ENCODE measurements at places on chromosomes 5 and 9.

DNA sequence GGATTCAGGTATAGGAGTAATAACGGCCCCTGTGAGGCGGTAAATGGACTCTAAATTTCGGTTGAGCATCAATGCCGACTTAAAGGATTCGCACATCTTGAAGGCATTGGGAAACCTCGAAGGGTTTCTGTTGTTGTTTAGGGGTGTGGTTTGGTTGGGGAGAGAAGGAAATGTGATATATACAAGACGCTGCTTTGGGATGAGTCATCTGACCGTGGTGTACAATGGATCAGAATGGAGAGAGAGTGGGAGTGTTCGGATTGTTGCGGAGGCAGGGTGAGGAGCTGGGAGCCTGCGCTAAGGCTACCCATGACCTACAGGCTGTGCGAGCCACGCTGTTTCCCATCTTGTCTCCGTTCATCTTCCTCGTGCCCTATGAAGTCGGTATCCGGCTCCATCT, 60.4 kb upstream of the ERCC6L2 start:
- H3K4me1 ChIP-seq, result no peaks in the 10 kb centered on the region
- H3K27me3 ChIP-seq, result no peaks in the 10 kb centered on the region
- H3K27ac ChIP-seq, result no peak overlapping the region

DNA sequence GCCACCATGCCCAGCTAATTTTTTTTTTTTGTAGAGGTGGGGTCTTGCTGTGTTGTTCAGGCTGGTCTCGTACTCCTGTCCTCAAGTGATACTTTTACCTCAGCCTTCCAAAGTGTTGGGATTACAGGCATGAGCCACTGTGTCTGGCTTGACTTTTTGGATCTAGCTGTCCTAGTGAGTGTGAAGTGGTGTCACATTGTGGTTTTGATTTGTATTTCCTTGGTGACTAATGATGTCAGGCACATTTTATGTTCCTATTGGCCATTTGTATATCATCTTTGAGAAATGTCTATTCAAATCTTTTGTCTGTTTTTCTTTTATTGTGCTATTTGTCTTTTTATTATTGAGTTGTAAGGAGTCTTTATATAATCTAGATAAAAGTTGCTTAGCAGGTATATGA, 53.5 kb upstream of the MCCC2 start:
- no peak overlapping the region for H3K27ac ChIP-seq
- no peak overlapping the region for H3K4me3 ChIP-seq
- no peaks in the 10 kb centered on the region for H3K4me1 ChIP-seq
- DNase-seq, result no peak
- H3K27me3 ChIP-seq, result no peaks in the 10 kb centered on the region
- H3K36me3 ChIP-seq, result no peaks in the 10 kb centered on the region

- no peaks in the 10 kb centered on the region for H3K36me3 ChIP-seq
- H3K27ac ChIP-seq, result no peak overlapping the region
- H3K4me1 ChIP-seq, result no peaks in the 10 kb centered on the region
- no peak overlapping the region for H3K4me3 ChIP-seq
These were observed 72.7 kb upstream of the NREP start for GRCh38 chr5:111829701-111830100.

DNA sequence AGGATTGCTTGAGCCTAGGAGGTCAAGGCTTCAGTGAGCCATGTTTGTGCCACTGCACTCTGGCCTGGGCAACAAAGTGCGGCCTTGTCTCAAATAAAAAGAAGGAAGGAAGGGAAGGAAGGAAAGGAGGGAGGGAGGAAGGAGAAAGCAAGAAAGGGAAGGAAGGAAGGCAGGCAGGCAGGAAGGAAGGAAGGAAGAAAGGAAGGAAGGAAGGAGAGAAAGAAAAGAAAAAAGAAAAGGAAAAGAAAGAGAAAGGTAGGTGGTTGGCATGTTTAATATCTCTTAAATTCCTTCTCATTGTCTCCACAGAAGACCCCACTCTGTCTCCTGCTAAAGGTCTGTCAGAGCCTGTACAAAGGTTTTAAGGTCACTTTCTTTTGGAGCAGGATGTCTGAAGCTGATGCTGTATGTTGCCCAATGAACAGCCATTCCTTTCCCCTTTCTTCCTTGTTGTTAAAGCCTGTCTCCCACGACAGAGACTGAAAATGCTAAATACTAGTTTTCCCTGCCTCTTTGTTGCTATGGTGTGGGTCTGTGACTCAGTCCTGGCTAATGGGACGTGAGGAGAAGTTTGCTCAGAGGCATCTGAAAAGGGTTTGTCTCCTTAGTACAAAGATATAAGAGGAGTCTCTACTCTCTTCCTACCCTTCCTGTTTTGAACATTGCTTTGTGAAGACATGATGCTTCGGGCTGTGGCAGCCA, 213.3 kb downstream of the PCSK1 start:
- H3K4me3 ChIP-seq, result no peak overlapping the region
- no peak for DNase-seq

GRCh38 chr9:98930792-98931191, 12.9 kb upstream of the COL15A1 start:
- H3K4me1 ChIP-seq, result no peaks in the 10 kb centered on the region
- H3K27ac ChIP-seq, result no peak overlapping the region
- no peaks in the 10 kb centered on the region for H3K36me3 ChIP-seq
- H3K27me3 ChIP-seq, result no peaks in the 10 kb centered on the region

DNA sequence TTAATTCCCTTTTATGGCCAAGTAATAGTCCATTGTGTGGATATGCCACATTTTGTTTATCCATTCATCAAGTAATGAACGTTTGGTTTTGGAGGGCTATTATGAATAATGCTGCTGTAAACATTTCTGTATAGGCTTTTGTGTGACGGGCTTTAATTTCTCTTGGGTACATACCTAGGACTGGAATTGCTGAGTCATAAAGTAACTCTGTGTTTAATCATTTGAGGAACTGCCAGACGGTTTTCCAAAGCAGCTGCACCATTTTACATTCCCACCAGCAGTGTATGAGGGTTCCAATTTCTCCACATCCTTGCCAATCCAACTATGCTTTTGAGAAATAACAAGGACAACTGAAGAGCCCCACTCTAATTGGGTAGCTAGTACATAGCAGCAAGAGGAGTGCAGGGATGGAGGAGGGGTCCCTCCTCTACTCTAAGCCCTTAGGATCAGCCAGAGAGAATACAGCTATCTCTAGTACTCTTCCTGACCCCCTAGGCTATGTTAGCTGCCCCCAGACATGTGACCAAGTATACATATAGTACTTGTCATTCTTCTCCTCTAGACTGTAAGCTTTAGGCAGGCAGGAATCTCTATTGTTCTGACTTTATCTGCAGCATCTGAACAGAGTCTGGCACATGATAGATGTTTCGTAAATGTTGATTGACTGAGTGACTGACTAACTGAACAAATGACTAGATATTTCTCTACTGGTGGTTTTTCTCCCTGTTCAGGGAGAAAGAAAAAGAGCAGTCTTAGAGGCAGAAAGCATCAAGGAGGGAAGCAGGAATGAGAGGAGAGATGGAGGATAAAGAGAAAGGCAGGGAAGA, 22.1 kb upstream of the MATR3 start:
- peaks cover 21% of the 10 kb centered on the region for H3K4me1 ChIP-seq
- DNase-seq, result no peak
- no peaks in the 10 kb centered on the region for H3K36me3 ChIP-seq
- no peaks in the 10 kb centered on the region for H3K27me3 ChIP-seq
- no peak overlapping the region for H3K4me3 ChIP-seq

- no peaks in the 10 kb centered on the region for H3K4me1 ChIP-seq
- H3K4me3 ChIP-seq, result peak overlapping the region; percentile 25
- H3K27ac ChIP-seq, result peak overlapping the region; percentile 35
- H3K27me3 ChIP-seq, result no peaks in the 10 kb centered on the region
These were observed 42.8 kb downstream of the NEURL1B start for GRCh38 chr5:172683645-172684471.

DNA sequence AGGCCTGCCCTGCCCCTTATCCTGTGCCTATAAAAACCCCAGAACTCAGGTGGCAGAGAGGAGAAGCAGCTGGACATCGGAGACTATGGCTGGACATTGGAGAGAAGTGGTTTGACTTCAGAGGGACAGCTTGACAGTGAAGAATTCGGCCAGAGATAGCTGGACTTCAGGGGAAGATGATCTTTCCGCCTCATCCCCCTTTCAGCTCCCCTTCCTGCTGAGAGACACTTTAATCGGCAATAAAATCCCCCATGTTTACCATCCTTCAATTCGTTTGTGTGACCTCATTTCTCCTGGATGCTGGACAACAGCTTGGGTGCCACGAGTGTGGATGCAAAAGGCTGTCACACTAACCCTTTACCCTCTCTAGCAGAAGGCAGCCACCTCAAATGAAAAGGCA, 134.1 kb upstream of the TUT7 start:
- no peak for DNase-seq
- no peaks in the 10 kb centered on the region for H3K36me3 ChIP-seq
- H3K27ac ChIP-seq, result no peak overlapping the region
- H3K4me3 ChIP-seq, result no peak overlapping the region
- H3K4me1 ChIP-seq, result no peaks in the 10 kb centered on the region

GRCh38 chr9:35615981-35616680, 2.1 kb downstream of the CD72 start:
- DNase-seq, result no peak
- H3K4me1 ChIP-seq, result peaks cover 26% of the 10 kb centered on the region
- peak overlapping the region; percentile 60 for H3K4me3 ChIP-seq
- no peaks in the 10 kb centered on the region for H3K27me3 ChIP-seq
- H3K27ac ChIP-seq, result peak overlapping the region; percentile 44

DNA sequence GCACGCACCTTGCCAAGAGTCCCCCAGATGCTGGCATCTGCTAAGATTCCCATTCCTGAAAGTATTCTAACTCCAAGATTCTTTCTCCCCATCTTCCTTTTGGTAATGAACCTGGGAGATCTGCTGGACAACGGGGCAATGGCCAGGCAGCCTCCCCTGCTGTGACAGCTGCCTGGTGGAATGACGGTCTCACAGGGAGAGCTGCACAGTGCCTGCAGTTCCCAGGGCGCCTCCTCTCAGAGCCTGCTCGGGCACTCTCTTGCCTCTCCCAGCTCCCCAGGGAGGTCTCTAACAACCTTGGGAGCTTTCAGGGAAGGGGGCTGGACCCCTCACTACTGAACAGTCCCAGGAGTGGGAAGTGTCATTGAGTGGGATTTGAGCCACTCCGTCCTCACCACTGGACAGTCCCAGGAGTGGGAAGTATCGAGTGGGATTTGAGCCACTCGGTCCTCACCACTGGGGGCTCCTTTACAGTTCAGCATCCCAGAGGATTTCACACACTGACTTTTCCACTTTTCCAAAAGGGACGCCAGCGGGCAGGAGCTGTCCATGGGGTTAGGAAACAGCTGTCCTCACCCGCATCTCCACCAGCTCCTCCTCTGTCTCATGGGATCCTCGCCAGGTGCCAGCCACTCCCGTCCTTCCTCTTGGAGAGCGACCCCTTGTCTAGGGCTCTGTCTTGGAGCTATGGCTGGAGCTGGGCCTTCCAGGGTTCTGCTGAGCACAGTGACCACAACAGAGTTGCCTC, 65.7 kb downstream of the ADAMTS2 start:
- H3K4me1 ChIP-seq, result no peaks in the 10 kb centered on the region
- no peak overlapping the region for H3K4me3 ChIP-seq

- no peak for DNase-seq
- no peaks in the 10 kb centered on the region for H3K36me3 ChIP-seq
- H3K4me3 ChIP-seq, result no peak overlapping the region
- H3K4me1 ChIP-seq, result no peaks in the 10 kb centered on the region
- H3K27ac ChIP-seq, result no peak overlapping the region
- H3K27me3 ChIP-seq, result no peaks in the 10 kb centered on the region
These were observed 45.9 kb upstream of the ITGA2 start for GRCh38 chr5:52943285-52943684.

GRCh38 chr9:129339539-129340157, 161.6 kb upstream of the IER5L start:
- no peak overlapping the region for H3K27ac ChIP-seq
- peaks cover 5% of the 10 kb centered on the region for H3K27me3 ChIP-seq
- DNase-seq, result no peak
- peaks cover 9% of the 10 kb centered on the region for H3K4me1 ChIP-seq
- H3K4me3 ChIP-seq, result no peak overlapping the region

DNA sequence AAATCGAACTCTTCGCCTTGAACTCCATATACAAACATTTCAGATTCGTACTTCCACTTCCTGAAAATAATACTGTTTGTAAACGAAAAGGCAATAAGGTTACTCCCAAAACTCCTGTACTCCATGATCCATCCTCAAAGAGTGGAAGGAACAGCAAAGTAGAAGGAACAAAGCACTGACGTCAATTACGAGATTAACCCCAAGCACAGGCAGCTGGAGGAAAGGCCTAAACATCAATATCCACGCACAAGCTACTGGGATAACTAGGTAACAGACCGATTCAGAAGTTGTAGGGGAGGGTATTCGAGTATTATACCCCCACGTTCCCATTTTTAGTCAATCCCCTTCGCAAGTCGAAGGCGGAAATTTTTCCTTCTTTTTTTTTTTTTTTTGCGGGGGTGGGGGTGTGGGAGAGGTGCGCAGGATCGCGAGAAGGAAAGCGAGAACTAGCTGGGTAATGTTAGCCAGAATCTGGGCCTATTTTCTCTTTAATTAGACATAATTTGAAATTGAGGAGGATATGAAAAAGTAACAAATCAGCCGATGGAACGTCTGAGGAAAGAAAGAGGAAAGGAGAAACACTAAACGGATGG, 909 bp downstream of the AFF4 start:
- H3K27me3 ChIP-seq, result no peaks in the 10 kb centered on the region
- DNase-seq, result no peak
- peak overlapping the region; percentile 88 for H3K27ac ChIP-seq
- no peaks in the 10 kb centered on the region for H3K36me3 ChIP-seq
- H3K4me1 ChIP-seq, result peaks cover 9% of the 10 kb centered on the region

- no peak overlapping the region for H3K27ac ChIP-seq
- no peak for DNase-seq
- no peaks in the 10 kb centered on the region for H3K36me3 ChIP-seq
- no peaks in the 10 kb centered on the region for H3K27me3 ChIP-seq
- no peak overlapping the region for H3K4me3 ChIP-seq
- no peaks in the 10 kb centered on the region for H3K4me1 ChIP-seq
These were observed 105.7 kb downstream of the LRRC70 start for GRCh38 chr5:62684310-62684709.

DNA sequence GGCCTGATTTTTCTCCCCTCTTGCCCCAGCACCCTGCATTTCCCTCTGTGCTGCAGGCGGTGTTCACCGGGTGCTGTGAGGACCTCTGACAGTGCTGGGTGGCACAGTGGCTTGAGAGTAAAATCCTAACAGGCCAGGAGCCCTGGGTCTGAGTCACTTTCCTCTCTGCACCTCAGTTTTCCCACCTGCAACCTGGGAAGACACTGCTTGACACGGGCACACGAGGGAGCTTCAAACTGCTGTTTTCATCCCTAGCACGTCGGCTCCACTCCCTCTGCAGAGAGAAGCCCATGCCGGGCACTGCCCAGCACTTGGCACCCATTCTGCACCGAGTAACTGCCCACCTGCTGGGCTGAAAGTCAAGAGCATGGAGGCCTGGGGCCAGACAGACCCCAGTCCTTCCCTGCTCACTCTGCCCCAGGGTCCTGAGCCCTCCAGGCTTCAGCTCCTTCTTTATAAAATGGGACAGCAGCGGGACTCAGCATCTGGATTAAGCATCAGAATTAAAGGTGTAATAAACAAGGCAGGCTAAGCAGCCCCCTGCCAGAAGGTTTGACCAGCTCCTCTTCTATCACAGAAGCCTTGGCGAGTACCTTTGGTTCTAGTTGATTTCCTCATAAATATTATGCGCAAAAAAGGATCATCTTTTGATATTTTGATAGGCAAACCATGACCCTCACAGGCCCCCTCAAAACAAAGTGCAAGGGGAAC, 5.2 kb downstream of the GFI1B start:
- no peak for DNase-seq
- H3K27me3 ChIP-seq, result peaks cover 12% of the 10 kb centered on the region
- H3K36me3 ChIP-seq, result no peaks in the 10 kb centered on the region
- no peaks in the 10 kb centered on the region for H3K4me1 ChIP-seq
- H3K27ac ChIP-seq, result no peak overlapping the region

Measured in effector memory CD4-positive, alpha-beta T cell (primary cell).